ENCODE measurements at places on chromosomes 4 and X.
A peak's percentile ranks its signal among the peaks of the same experiment; 100 is the strongest.

- DNase-seq = peak; percentile 61
Observed at GRCh38 chr4:54942721-54943120, 182.7 kb downstream of the KDR start.

GRCh38 chr4:108417923-108418322, 202.5 kb upstream of the RPL34 start:
- DNase-seq = no peak

- DNase-seq = no peak
Observed at GRCh38 chr4:85826060-85826678, 351.2 kb downstream of the ARHGAP24 start.

DNA sequence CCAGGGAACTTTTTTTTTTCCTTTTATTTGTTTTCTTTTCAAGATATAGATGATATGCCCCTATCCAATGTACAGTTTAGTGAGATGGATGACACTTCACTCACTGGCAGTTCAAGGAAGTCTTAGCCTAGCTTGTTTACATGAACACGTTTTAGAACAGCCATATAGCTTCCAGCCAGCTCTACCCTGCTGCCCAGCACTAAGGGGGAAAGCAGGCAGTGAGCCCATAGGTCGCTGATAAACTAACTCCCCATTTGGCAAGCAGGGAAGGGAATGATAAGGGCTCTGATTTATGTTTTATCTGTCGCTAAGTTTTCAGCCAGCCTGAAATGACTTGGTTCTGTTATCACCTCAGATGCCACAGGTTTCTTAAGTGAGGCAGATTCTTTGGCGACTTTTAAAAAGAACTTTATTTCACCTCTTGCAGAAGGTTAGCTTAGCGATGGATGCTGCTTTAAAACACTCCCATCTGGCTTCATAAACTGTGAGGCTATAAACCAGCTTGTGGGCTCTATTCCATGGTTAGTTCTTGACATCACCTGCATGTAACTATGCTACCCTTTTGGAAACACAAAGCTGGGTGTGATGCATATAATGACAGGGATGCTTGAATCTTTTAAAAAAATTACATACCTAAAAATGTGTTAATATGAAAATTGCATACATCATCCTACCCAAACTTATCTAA, 348.4 kb downstream of the FBXO8 start:
- no peak for DNase-seq

GRCh38 chr4:71270901-71271300, 67.9 kb upstream of the SLC4A4 start:
- peak; percentile 43 for DNase-seq

DNA sequence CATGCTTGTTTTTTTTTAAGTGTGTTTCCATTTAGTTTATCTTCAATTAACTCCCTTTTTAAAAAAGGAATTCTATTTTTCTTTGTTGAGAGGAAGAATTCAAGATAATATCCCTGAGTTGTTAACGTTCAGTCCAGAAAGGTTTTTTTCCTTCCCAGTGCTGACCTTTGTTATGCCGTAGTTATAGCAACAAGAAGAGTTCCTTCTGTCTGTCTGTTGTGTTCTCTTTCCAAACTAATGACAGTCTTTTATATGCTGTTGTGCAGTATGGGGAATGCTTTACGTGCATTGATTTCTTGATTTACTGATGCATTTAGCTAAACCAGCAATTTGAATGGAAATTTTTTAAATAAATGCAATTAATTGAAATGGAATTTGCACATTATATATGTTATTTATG, 6.6 kb upstream of the CXXC4 start:
- no peak for DNase-seq

DNA sequence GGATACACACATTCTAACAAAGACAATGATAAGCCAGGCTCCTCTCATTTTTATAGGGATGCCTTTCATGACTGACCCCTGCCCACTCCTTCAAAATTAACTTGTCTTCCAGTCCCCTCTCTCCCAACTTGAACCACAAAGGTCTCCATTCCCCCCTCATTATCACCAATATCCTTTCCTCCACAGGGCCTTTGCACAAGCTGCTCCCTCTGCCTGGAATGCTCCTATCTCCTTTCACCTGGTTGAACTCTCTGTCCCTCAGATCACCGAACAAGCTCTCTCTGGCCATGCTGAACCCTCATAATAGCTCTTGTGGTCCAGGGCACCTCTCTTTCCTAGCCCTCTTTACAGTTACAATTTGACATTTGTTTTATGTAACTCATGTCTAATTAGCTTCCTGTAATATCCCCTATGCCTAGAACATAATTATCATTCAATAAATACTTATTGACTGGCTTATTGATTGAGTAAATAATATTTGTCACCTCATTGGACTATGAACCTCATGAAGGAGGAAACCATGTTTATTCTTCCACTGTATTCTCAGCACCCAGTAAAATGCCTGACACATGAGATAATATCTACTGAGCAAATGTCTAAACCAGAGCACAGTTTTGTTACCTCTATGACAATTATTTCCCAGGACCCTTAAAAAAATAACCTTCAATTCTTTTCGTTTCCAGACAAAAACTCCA, 266.3 kb upstream of the RASGEF1B start:
- no peak for DNase-seq

- no peak for DNase-seq
Observed at GRCh38 chr4:156972379-156973015, 898 bp upstream of the PDGFC start.

DNA sequence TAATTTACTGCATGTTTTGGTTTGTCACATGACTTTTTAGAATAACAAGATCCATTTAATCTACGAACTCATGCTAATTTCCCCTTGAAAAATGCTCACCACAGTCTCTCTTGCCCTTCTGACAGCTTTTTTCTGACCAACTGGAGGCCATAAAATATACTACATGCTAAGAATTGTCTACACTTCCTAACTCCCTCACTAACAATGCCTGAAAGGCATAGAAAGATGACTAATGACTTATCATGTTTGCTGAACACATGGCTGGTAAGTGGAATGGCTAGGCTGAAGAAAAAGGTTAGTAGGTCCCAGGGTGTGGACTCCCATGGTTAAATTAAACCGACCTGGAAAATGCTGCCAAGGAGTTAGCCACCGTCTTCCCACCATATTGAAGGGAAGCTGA, 309.9 kb downstream of the SPOCK3 start:
- no peak for DNase-seq

GRCh38 chr4:77001907-77002306, 52.4 kb downstream of the SEPTIN11 start:
- DNase-seq = no peak

DNA sequence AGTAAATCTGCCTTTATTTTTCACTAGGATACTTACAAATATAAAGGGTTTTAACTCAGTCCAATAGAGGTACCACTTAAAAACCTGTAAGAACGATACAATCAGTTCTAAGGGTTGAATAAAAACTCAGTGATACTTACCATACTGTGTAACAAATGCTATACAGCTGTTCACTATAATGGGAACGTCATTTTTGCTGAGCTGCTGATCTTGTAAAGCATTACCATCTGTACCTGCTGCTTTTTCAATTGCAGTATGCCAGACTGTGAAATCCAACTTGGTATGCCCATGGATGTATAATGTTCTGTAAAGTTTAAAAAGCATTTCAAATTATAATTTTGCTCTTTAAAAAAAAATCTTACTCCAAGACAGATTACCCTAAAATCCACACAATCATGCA, 111.2 kb downstream of the ARAP2 start:
- no peak for DNase-seq

GRCh38 chr4:15414551-15415091, 13.2 kb upstream of the C1QTNF7 start:
- no peak for DNase-seq

DNA sequence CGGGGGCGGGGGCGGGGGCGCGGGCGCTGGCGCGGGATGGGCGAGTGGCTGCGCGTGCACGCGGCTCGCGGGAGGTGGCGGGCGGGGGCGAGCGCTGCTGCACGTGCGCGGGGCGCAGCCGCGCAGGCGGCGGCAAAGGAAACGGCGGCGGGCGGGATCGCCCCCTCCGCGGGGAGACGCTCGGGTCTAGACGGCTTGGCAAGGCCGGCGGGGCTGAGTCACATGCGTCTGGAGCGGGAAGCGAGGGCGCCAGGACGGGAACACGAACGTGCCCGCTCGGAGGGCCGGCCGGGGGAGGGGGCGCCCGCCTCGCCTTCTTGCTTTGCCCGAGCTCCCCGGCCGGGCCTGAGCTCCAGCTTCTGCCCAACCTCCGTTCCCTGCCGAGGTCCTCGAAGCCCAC, 4.3 kb upstream of the HAUS7 start:
- peak; percentile 36 for DNase-seq

GRCh38 chr4:47719576-47719975, 118.3 kb downstream of the CORIN start:
- DNase-seq = no peak

- no peak for DNase-seq
Observed at GRCh38 chr4:60817609-60818008, 382.5 kb upstream of the ADGRL3 start.

DNA sequence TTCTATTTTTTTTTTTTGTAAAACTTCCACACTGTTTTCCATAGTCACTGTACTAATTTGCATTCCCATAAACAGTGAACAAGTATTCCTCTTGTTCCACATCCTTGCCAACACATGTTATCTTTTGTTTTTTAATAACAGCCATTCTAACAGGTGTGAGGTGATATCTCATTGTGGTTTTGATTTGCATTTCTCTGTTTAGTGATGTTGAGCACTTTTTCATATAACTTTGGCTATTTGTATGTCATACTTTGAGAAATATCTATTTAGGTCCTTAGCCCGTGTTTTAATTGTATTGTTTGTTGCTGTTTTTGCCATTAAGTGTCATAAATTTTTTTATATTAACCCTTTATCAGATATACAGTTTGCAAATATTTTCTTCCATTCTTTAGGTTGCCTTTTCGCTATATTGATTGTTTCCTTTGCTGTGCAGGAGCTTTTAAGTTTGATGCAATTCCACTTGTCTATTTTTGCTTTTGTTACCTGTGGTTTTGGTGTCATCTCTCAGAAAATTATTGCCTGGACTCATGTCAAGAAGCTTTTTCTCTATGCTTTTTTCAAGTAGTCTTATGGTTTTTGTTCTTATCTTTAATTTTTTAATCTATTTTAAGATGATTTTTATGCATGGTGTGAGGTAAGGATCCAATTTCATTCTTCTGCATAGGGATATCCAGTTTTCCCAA, 27.9 kb upstream of the NDNF start:
- no peak for DNase-seq

GRCh38 chr4:105327222-105327621, 146.6 kb downstream of the PPA2 start:
- DNase-seq = no peak

DNA sequence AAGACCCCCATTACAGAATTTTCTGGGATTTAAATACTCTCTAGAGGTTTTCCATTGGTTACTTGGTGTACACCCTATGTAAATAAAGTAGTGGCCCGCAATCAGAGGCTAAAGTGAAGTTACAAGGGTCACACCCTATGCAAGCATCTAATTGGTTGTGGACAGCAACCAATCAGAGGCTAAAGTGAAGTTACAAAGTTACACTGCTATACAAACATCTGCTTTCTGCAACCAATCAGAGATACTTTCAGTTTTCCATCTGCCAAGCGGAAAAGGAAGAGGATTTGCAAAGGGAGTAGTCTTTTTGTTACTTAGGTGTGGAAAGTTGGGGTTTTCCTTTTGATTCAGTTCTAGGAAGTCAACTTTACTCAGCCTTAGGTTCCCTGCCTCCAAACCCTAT, 2.0 kb upstream of the ATRX start:
- peak; percentile 23 for DNase-seq

DNA sequence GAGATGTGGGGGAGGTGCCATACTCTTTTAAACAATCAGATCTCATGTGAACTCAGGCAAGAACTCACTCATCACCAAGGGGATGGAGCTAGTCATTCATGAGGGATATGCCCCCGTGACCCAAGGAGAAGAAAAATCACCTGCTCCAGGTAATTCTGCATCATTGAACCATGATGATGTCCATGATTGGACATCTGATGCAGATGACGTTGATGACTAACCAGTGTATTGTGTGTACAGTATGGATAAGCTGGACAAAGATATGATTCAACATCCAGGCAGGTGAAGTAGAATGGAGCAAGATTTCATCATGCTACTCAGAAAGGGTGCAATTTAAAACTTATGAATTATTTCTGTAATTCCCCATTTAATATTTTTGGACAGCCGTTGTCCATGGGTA, 286.4 kb upstream of the SMIM31 start:
- no peak for DNase-seq

DNA sequence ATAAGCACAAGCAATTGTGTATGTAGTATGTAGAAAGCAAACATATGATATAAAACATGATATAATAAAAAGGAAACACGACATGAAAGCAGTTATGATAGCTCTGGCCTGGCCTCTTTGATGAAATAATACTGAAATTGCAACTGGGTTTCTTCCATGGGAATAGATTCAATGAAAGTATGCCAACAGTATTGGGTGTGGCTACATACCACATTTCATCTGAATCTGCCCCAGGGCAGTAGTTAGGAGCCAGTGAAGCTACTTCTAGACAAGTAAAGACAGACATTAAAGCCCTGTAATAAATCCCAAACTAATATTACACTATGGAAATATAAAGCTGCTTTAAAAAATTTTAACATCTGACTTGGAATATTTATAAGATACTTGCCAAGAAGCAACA, 207.3 kb downstream of the FBXW7 start:
- no peak for DNase-seq

DNA sequence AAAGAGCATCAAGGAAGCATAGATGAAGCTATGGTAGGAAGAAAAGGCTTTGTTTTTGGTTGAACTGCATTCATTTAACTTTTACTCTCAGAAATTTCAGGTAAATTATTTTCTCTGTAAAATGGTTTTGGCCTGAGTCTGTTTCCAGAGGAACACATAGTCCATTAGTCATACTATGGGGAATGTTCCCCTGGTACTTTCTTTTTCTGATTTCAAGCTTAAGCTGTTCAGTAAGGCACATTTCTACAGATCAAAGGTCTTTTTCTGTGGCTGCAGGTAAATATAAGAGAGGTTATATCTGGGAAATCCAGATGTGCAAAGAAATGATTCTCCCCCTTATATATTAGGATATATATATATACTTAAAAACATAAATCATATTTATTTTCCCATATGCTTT, 1744.4 kb upstream of the ADGRL3 start:
- no peak for DNase-seq

DNA sequence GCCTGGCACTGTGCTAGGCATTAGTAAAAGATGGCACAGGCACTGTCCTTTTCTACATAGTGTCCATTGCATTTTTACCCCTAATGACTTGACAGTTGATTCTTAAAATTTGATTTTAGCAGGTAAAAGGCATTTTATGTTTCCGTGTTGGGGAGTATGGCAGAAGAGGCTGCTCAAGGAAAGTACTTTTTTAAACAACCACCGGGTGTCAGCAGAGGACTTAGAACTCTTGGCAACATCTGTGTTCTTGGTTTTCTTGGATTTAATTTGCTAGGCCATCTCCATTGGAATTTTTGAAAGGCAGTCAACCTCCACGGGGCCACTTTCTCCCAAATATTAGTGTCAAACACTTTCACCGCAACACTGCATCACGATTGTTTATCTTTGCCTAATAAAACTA, 102.9 kb downstream of the TSPAN7 start:
- DNase-seq = peak; percentile 8

GRCh38 chr4:41119867-41120295, 94.5 kb downstream of the APBB2 start:
- no peak for DNase-seq

Measured in CD4-positive, alpha-beta T cell treated with Interferon alpha-2 for 1 hour (primary cell).